Peyer's patch (tissue), 4 donors: ENCODE measurements at places on chromosomes 3 and 15. TPM values are rescaled to one million over a fixed set of nuclear protein-coding genes. Genes with fewer than 3 reads are reported as not detected.

DNA sequence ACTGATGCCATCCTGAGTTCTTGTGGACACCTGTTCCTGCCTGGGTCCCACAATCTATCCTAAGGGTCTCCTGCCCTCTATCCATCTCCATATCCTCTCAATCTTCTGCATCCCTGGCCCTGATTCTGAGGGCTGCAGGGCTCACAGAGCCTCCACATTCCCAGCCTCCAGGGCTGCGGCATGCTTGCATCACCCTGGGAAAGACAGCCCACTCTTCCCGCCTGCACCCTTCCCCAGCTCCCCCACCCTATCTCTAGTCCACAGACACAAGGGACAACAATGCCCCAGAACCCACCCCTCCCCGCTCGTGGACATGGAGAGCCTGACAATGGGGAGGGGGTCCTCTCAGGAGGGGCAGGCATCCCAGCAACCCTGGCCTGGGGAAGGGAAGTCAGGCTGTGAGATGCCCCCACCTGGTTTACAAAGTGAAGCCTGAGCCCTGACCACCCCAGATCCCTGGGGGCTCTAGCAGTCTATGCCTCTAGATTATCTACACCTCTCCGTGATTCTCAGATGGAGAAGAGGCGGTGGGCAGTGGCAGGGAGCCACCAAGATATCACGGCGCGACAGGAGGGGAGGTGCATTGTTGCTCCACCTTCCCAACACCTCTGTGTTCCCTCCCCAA, 10.3 kb downstream of the SEMA3G start:
- DNase-seq, result peak; percentile 9

- no peak for DNase-seq
Observed at GRCh38 chr3:13044496-13045240, 28.6 kb downstream of the IQSEC1 start.

- no peak for DNase-seq
Observed at GRCh38 chr3:188916934-188917401, 254.8 kb upstream of the TPRG1 start.

DNA sequence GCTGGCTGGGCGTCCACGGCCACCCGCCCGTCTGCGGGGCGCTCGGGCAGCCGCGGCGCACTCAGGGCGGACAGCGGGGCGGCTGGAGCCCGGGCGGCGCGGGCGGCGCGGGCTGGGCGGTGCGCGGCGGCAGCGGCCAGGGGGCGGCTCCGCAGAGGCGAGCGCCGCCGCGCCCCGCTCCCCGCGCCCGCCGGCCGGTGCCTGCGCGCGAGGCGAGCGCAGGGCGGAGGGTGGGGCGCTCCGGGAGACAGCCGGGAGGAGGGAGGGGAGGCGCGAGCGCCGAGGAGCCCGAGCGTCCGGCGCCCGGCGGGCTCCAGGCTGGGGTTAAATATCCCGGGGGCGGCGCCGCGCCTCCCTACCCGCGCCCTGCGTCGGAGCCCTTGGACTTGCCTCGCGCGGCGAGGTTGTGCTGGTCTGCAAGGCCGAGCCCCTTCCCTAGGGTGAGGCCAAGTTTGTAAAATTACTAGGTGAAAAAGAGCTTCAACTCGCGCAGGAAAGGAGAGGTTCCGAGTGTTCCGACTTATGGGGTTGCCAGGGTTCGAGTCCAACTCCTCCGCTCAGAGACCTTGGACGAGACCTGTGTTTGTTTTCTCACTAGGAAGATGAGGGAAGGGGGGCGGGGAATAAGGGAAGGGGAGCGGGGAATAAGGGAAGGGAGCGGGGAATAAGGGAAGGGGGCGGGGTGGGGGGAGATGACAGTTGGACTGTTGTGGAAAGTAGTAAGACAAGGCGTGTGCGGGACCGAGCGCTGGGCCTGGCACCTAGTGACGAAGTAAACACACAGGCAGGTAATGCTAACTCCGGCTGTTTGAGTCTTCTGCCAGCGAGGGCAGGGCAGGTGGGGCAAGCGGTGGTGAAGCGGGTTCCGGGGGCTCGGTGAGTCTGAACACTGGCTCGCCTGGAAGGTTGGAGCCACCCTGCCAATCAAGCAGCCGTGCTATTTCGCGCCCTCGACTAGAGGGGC, at the start of gene TNFAIP8L3:
TNFAIP8L3 (minus strand) TSS at position 301 of the 964 bp plus-strand sequence. CDS start 311 bp downstream, outside the sequence.
- DNase-seq, result no peak

DNA sequence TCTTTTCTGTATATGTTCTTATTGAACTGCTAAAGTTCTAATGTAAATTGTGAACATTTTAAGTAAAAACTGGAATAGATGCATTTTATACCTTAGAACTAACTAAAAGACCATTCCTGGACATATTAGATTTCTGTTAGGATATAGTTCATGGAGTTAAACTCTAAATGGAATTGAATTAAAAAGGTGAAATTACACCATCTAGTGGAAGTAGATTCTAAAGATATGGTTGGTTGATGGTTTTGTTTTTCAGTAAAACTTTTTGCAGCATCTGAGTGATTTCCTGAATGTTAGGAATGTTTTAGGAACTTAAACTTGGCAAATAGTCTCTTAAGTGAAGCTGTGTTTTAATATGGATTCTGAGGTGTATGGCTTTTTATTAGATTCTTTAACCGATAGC, 96.8 kb downstream of the SLMAP start:
- DNase-seq, result no peak

Gene TM4SF18
- total RNA-seq, result 6.6 TPM
